ENCODE measurements at places on chromosomes 7 and 10. TPM values are rescaled to one million over a fixed set of nuclear protein-coding genes. Genes with fewer than 3 reads are reported as not detected.
A peak's percentile ranks its signal among the peaks of the same experiment; 100 is the strongest.

- DNase-seq = peak; percentile 21
Observed at GRCh38 chr10:116001262-116001857, 271.6 kb downstream of the GFRA1 start.

DNA sequence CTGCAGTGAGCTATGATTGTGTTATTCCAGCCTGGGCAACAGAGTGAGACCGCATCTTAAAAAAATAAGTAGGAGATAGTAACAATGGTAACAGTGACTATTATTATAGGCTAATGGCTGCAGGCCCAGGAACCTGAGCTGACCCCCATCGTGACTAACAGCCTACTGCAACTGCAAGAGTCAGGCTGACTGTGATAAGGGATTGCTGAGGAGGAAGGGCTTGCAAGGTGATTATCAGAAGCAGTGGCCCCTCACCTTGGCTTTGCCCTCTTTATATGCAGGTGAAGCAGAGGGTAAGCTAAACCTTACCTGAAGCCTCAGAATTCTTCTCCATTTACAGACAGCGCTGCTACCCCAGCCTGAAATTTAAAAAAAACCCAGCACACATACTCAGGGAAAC is 83.9 kb upstream of the SDK1 start:
- no peak for DNase-seq

GRCh38 chr10:62616885-62617590 is 187.5 kb upstream of the ADO start:
- no peak for DNase-seq

DNA sequence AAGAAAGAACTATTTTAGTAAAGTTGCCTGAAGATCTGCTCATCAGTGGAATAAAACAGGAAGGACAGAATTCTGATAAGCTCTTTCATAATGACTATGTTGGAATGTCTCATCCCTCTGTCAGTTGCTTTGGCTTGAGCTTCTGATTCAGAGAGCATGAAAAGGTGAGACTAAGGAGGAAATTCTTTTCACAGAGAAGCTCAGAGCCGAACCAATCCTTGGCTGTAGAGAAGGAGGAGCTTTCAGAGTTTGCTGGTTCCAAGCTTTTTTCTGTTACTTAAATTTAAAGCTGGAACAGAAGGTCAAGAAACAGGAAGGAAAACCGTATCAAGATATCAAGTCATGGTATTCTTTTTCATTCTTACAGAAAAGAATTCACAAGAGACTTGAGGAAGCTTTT is 24.0 kb downstream of the GSTO2 start:
- DNase-seq = no peak

DNA sequence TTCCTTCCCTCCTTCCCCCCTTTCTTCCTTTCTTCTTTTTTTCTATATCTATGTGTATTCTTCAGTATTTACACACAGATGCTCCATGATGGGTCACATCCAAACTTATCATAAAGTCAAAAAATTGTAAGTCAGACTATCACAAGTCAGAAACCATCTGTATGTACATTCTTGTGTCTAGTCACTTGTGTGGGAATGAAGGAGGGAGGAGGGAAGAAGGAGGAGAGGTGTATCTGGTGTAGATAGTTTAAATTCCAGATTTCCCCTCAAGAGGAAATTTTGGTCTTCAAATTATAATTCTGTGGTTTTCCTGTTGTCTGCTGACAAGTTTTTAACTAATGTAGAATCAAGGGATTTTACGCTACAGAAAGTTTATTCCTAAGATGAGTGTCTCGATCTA is 287.2 kb downstream of the ETV1 start:
- no peak for DNase-seq

DNA sequence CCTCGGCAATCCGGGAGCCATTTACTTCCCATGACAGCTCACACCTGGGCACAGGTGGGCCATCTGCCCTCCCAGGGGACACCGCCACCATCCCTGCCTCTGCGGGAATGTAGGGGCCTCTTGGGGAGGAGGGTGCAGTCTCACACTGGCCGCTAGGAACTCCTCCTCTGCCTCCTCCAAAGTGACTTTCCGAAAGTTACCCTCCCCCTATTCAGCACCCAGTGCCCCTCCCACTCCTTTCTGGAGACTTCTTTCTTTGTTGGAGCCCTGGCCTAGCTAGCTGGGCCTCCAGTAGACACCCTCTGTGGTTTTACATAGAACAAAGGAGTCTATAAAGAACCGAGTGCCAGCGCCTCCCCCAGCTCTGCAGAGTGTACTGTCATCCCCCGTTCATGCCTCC is 45.8 kb upstream of the MNX1 start:
- no peak for DNase-seq

DNA sequence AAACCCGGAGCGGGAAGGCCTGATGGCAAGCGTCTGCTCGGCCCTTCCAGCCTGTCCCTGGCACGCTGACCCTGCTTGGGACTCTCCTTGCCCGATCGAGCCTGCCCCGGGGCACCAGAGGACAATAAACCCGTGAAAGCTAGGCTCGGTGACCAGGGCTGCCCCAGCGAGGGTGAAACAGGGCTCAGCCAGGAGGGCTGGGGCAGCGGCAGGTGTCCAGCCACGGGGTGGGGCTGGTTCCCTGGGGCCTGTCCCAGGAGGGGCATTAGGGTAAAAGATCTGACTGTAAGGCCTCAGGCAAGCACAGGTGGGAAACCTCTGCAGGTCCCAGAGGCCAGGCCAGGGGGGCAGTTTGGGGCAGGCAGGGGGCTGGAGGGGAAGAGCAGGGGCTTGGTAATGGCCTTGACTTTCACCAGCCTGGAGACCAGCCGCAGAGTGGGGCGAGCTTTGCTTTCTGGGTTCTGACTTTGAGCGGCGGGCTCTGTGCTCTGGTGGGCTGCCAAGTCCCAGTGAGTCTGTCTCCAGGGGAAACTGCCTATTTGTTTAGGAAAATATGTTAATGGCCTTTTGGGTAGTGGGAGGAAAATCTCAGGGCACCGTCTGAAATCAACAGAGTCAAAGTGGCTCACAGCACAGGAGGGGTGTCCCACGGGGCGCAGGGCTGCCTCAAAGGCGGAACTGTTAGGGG is 68.2 kb upstream of the INPP5A start:
- no peak for DNase-seq

DNA sequence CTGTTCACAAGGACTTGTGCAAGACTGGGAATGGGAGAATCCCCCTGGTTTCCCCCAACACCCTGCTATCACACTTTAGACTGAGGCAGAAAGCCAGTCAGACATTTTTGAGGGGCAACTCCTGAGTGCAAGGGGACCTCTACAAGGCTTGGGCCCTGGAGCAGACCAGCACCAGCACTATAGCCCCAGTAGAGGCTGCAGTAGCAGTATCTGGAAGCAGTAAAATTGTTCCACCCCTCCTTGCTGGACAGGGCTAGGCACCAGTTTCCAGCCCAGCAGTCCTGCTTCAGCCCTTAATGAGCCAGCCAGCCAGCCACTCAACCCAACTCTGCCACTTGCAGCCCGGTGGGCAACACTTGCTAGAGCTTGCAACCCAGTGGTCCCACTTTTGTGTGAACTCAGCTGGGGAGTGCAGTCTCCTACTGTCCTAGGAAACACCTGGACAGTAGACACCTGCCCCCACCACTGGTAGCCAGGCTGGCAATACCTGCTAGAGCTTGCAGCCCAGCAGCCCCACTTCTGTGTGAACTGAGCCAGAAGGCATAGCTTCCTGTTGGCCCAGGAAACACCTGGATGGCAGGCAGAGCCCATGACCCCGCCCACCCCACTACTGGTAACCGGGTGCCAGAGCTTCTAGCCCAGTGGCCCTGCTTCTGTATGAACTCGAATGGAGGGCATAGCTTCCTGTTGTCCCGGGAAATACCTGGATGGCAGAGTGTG is 65.0 kb downstream of the FBXL13 start:
- no peak for DNase-seq

DNA sequence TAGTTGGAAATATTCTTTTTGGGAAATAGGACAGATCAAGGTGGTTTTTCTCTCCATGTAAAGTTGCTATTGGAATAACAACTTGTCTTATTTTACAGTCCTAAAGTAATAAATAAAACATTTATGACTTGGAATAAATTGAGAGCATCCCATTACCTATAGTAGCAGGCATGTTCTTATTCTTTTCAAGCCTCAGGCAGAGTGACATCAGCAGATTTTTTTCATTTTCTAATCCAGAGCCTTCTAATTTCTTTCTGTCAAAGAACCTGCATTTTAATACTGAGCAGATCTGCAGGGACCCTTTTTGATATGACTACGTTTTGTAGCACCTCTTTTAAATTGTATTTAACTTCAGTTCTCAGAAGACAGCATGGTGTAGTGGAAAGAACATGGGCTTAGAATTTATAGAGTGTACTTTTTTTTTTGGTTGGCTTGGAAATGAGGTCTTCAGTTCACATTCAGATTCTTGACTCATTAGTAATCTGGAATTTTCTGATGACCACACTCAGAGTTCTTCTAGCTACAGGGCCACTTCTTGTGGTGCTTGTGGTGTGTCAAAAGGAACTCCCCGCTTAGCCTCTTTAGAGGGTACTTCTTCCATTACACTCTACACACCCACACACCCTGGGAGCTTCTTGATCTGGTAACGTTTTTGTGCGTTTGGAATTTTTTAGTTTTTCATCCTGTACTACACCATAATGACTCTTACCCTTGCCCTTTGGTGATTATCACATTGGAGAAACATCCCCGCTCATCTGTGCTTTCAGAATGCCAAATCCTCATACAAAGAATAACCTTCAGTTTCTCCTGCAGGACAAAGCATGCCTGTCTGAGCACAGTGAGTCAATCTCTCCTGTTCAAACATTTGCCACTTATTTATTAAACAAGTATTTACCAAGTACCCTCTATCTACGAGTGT is 34.6 kb downstream of the AGK start:
- DNase-seq = no peak

GRCh38 chr7:111730476-111731300 is 168.4 kb upstream of the IMMP2L start:
- no peak for DNase-seq

Gene EBF3
- 4.2 TPM for total RNA-seq

Gene C10orf105
- 0.29 TPM for total RNA-seq

Gene NOD1
- total RNA-seq = 34.4 TPM

Gene CTAGE8
- total RNA-seq = 2.9 TPM

Gene SEMA3A
- 5.2 TPM for total RNA-seq

All from breast epithelium (tissue), 4 donors.